GM04503 (cell line): ENCODE measurements at places on chromosomes 16 and 17.

DNA sequence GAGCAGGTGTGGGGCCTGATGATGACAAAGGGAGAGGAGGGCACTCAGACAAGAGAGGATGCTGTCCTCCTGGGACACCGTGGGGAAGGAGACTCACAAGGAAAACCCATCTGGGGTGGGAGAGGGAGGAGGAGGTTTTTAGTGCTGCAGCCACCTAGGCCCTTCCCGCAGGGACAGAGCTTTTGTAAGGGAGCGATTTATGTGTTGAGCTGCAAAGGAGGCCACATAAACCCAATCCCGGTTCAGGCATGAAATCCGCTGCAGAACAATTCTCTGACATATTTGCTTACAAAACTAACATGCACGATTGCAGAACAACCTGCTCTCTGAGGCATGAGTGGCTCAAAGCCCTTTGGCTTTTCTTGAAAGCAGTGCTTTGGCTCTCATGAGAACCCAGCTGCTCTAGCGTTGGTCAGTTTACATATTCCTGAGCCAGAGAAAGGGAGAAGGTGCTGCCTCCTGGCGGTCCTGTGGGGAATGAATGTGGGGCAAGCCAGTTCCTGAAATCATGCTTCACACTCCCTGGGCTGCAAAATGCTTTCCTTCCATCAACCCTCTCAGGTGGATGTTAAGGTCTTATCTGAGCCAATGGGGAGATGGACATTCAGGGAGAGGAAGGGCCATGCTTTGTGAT, 122.4 kb upstream of the NLRP1 start:
- DNase-seq, result no peak

DNA sequence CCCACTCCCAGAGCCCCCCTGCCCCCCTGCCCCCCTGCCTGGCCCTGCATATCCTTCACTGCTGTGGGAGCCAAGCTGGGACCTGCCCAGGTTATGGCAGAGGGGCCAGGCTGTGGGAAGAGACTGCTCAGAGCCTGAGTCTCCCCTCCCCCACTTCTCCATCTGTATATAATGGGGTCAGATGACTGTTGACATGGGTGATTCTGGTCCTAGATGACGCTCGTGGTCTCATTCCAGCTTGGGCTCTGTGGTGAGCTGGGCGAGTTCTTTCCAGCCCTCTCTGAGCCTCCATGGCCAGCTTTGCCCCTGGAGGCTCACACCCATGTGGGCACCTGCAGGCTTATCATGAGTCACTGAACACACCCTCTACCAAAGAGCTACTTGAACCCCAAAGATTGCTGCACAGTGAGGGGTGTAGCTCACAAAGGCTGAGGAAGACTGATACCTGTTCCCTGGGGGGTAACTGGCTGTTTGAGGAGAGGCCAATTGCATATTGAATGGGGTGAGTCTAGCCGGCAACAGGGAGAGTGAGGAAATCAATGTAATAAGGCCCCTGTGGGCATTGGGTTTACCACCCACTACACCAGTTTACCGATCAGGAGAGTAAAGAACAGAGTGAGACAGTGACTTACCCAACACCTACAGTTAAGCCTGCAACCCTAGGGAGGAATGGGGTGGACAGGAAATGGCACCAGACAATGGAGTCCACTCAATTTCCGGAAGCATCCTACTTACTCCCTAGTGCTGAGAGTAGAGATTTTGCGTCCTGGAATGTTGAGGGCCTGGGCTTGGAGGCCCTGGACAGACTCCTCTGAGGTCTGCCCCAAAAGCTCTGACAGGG, 4.2 kb upstream of the SREBF1 start:
- no peak for DNase-seq

DNA sequence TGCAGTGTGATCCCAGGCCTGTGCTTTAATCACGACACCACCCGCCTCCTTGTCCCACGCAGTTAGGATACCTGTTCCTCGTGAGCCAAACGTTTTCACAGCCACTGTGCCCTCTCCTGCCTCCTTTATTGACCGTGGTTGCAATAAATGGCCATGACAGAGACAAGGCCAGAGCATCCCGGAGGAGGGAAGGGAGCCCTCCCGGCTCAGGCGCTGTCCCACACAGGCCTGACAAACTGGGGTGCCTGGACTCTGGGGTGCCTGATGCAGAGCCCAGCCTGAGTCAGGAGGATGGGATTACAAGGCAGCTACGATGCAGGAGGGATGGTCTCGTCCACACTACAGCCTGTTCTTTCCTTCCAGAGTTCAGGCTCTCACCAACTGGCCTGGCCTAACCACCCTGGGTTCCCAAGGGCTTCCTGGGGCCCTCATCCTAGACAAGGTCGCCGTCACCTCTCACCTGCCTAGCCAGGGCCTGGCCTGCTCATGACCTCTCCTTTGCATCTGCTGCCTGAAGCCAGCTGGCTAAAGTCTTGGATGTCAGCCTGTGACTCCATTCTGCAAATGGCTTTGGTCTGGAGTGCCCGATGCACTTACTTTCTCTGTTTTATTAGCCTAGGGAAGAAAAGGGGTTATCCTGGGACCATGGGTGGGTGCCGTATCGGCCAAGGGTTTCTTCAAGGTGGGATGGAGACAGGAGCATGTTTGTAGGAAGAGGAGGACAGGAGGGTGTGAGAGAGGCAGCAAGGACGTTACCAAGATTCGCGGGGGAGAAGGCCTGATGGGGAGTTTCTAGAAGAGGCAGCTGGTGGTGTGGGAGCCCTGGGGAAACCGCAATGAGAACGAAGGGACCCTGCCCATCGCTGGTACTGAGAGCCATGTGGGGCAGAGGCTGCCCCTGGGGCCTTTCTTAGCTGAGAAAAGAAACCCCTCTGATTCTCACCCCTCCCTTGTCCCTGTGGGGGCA, 234.3 kb upstream of the TNRC6C start:
- no peak for DNase-seq

DNA sequence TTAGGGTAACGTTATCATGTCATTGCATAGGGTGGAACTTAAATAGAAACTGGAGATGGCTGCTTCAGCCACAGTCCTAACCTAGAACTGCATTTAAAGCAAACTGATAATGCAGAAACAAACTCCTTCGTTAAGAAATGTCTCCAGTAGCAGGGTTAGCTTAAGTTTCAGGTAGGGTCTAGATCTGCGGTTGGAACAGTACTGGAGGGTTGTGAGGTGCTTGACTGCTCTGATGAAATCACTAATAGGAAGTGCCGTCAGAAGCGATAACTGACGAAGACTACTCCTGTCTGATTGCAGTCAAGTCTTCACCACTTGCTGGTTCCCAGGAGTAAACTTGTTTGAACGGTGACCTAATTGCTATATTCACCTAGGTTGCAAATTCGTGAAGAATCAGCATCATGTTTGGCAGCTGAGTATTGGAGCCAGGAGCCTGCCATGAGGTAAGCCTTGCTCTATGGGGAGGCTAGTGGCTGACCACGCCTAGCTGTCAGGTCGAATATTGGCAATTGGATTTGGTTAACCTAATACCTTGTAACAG, 24.5 kb downstream of the TRPV2 start:
- no peak for DNase-seq

GRCh38 chr16:64730261-64730660, 391.6 kb downstream of the CDH11 start:
- DNase-seq, result no peak

DNA sequence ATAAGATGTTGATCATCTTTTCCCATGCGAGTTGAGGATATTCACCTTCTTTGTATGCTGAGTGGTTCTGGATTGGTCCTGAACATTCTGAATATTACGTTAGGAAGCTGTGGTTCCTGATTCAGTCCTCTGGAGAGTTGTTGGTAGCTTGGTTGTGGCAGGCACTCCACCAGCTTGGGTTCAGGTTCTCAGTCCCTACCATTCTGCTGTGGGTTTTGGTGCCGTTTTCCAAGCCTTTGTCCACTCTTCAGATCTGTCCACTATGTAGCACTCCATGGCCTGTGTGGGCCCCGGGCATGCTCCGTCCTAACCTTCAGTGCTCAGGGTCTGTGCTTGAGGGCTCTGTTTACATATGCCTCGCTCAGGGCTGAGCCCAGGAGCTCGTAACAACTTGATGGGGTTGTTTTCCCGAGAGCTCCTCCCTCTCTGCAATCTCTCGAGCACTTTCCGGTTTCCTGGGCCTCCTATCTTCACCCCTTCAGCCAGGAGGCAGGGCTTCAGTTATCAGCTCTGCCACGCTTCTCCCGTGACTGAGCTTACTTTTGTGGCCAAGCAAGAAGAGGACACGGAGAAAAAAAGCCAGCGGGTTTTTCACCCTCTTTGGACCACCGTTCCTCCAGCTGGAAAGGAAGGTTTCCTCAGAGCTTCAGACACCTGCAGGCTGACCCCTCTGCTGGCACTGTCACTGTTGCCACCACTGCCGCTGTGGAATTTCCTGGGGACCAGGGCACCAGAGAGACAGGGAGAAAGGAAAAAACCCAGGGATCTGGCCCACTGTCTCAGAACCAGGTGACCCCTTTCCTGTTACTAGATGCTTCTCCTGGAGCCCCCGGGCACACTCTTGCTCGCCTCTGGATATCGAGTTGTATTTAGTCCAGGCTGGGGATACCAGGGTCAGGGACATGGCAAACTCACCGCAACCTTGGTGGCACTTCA, 19.6 kb downstream of the KIAA0513 start:
- no peak for DNase-seq

DNA sequence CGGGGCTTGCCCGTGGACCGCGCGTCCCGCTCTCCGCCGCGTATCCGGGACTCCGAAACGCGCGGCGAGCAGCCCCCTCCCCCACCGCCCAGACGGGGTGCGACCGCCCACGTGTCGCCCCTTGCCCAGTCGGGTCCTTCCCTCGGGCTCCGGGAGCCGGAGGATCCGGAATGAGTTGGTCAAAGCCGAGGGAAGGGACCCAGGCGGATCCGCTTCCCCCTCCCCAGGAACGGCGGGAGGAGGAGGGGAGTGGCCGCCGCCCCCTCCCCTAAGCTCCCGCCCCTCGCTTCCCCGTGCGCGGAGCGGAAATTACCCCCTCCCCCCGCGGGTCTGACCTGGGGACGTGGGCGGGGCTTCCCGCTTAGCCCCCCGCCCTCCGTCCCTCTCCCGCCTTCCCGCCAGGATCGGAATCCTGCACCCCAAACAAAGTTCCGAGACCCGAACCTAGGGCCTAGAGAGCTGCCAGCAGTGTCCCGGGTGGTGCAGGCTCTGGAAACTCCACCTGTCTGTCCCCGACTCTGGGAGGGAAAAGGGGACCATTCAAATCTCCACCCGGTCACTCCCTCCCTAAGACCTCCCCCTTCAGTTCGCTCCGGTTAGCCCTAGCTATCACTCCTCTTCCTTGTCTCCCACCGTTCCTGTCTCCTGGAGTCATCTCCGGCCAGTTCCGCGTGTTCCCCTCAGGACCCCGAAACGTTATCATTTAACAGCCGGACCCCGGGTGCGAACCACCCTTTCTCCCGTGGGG, 1.0 kb upstream of the IGF2BP1 start:
- DNase-seq, result no peak

GRCh38 chr16:54411544-54411943, 125.0 kb upstream of the IRX3 start:
- no peak for DNase-seq

DNA sequence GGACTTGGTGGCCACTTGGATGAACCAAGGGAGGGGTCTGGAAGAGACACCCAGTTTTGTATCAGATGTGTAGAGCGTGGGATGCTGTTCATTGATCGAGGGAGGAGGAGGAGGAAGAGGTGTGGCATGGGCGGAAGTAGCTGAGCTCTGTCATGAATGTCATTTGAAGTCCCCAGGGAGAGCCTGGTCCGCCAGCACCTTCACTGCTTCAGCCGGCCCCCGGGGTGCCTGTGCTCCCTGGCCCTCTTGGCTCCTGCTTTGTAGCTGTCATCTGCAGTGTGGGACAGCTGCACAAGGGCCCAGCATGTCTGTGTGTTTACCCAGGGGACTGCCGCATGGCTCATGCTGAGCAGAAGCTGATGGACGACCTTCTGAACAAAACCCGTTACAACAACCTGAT, 75.4 kb upstream of the RBL2 start:
- no peak for DNase-seq

GRCh38 chr17:39867880-39868553, at the start of gene ZPBP2:
Gene ZPBP2, plus strand, starts transcription at chr17:39868202. Its CDS starts 153 bp downstream, at chr17:39868355.
- no peak for DNase-seq

GRCh38 chr17:3659541-3660111, 8.8 kb downstream of the TAX1BP3 start:
- peak; percentile 51 for DNase-seq

- no peak for DNase-seq
Measured at GRCh38 chr17:82328141-82328993, 5.2 kb downstream of the SECTM1 start.

DNA sequence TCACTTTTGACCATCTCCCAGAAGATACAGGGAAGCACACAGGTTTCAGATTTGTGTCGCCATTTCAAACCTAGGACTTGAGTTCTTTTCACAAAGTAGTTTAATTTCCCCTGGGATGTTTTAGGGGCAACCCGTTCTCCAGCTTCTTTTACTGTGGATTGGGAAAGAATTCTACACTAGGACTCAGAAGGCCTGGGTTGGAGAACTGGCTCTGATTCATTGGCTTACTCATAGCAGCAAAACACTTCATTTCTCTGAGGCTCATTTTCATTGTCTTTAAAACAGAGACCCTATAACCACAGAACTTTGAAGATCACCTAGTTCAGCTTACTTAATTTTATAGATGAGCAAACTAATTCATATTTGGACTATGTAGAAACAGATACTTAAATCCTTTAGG, 175.9 kb upstream of the SALL1 start:
- no peak for DNase-seq

- DNase-seq, result no peak
Measured at GRCh38 chr17:11287791-11288190, 46.8 kb downstream of the SHISA6 start.

DNA sequence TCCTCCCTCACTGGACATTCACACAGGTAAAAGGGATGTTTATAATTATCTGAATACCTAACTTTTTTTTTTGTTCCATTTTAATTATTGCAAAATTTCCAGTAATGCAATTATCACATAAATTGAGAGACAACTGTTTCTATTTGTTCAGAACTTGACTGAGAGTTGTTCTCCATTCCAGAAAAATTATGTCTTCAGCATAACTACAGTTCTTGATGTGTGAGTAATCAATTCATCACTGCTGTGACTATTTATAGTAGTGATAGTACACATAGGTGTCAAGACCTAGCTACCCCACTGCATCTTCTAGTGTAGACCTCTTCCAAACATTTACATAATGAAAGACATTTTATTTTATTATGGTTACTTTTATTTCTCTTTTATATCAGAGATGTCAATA, 5.8 kb upstream of the TNRC6A start:
- no peak for DNase-seq

- DNase-seq, result peak; percentile 98
Measured at GRCh38 chr16:56389554-56389953, 35.8 kb downstream of the AMFR start.

DNA sequence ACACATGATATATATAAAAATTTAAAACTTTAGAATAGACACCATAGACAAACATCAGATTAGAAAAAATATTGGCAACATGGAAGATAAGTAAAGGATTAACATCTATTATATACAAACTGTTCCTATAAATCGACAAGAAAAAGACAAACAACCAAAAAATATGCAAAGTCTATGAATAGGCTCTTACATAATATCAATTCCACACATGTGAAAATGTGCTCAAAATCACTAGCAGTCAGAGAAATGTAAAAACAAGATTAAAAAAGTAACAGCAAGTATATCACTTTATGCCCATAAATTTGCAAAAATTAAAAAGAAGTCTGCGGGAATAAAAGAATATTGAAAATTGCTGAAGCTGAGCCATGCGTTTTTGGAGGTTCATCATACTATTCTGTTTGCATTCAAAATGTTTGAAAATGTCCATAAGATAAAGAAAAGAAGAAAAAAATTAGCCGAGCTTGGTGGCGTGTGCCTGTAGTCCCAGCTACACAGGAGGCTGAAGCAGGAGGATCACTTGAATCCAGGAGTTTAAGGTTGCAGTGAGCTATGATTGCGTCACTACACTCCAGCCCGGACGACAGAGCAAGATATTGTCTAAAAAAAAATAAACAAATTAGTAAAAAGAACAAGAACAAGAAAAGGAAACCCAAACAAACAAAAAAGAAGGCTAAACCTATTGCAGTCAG, 11.2 kb upstream of the ERN2 start:
- DNase-seq, result no peak
